ENCODE measurements at places on chromosomes 4 and X.

GRCh38 chrX:40307871-40308270 is 210.1 kb upstream of the BCOR start:
- no peak for DNase-seq

DNA sequence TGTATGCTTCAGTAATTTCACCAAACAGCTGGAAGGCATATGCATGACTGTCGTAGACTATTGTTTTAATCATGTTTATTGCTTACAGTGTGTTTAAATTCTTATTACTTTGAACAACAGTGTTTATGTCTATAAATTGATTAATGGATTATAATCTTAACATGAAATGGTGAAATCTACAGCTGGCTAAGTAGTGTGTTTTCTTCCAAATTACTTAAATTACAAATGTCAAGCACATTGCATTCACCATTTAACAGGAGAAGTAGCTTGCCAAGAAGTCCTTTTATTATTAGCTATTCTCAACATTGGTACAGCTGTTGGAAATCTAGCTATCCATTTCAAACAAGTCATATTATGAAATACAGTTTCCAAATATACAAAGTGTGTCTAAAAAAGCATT is 849.3 kb upstream of the PCDH10 start:
- no peak for DNase-seq

DNA sequence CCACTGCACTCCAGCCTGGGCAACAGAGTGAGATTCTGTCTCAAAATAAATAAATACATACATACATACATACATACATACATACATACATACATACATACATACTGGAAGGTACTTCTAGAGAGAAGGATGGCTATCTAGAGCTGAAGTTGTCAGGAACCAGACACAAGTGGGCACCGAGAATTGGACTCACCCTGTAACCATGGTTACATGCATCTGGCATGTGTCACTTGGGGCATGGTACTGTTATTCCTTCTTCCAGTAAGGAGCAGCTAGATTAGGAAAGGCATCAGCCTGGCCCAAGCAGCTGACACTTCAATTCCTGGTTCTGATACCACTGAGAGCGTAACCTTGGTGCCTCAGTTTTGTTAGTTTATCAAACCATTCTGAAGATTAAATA is 127.1 kb downstream of the SH3KBP1 start:
- DNase-seq, result no peak

- no peak for DNase-seq
Observed at GRCh38 chrX:119552508-119552907, 12.7 kb downstream of the STEEP1 start.

GRCh38 chr4:20456407-20456806 is 204.7 kb downstream of the SLIT2 start:
- DNase-seq, result no peak

DNA sequence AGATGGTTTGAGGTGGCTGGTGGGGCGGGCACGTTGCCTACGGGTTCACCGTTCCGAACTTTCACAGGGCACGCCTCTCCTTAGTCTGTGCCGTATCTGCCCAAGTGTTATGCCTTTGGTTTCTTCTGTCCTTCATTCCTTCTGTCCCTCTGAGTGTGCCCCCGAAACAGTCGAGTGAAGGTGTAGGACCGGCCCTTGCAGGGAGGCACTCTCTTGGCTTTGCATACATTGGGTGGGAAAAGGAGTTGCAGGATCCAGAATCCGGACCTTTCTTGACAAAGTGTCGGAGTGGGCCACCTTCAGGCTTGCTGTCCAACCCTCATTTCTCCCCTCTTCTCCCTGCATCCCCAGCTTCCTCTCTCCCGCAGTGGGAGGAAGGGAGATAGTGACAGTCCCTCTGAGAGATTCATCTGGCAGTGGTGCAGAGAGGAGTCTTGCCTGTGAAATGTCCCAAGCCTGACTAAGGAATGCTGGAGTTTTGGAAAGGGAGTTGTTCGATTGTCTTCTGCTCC is 569 bp downstream of the ARFIP1 start:
- no peak for DNase-seq

DNA sequence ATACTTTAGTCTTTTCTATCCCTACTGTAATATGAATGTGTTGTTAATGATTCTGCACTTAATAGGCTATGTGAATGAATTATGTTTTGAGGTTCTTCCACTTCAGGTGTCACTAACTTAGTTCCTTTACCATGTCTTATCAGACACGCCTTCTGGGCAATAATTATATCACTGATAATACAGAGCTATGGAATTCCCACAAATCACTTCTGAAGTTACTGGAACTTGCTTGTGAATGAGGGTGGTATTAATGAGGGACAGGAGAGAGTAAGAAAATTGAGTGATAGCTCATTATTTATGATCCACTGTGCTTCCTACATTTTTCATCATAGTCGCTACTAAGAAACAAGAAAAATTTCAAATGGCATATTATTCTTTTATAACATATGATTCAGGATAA is 130.0 kb downstream of the PDLIM5 start:
- no peak for DNase-seq

DNA sequence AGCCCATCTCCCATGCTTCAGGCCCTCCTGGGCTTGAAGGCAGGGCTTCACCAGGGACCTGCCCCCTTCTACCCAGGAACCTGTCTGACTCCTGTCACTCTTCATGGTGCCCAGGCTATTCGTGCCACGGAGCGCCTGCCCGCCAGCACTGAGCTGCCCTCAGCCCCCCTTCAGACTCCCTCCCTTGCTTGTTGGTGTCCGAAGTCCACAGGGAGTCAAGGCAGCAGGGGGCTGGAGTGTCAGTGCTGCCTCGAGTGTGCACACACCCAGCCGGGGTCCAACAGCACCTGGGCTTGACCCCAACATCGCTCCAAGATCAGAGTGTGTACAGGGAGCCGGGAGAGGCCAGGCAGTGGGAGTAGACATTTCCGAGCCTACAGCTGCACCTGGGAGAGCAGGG is 59.8 kb downstream of the TBCK start:
- DNase-seq, result no peak

DNA sequence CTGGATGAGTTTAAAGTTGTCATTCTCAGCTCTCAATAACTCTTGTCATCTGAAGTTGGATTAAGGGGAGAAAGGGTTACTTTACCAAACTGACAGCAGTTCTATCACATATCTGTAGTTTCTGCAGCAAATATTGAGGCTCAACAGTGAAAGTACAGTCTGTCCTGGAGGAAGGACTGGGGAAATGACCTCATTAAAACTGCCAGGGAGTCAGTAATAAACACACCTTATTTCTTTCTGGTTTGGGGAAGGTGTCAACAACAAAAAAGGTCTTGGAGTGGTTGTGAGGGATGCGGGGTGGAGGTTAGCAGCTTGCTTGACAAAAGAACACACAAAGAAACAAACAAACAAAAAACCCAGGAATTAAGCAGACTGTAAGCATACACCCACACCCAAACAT is 1418.0 kb downstream of the STIM2 start:
- DNase-seq, result no peak

DNA sequence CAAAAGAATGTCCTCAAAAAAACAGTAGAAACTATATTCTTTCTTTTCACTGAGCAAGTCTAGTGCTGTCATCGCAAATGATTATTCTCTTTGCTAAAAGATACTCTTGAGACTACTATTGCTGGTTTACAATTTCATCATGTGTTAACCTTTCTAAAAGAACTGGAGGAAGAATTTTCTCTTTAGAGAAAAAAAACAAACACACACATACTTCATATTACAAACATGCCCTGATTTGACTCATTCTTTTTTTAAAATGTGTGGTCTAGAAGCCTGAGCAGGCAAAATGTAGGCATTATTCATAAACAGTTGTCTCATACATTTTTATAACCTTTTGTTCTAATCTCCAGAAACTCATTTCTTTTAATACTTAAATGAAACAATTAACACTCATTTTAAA is 60.6 kb upstream of the FAT4 start:
- DNase-seq, result no peak

DNA sequence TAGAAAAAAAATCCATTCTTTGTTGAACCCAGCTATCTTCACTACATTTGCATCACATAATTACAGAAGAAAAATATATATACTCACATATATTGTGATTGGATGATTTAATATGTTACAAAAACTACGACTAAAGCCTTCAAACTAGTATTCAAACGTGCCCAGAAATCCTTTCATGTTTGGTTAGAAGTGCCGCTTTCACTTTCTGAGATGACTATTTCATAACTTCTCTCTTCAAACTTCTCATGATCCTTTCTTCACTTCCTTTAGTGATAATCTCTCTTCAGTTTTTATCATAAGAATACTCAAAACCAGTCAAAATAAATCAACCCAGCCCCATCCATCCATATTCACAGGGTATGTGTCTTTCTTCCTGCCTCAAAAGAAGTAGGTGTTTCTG is 50.8 kb upstream of the NAF1 start:
- DNase-seq, result no peak

GRCh38 chr4:69122476-69122875 is 26.2 kb downstream of the UGT2B7 start:
- no peak for DNase-seq

DNA sequence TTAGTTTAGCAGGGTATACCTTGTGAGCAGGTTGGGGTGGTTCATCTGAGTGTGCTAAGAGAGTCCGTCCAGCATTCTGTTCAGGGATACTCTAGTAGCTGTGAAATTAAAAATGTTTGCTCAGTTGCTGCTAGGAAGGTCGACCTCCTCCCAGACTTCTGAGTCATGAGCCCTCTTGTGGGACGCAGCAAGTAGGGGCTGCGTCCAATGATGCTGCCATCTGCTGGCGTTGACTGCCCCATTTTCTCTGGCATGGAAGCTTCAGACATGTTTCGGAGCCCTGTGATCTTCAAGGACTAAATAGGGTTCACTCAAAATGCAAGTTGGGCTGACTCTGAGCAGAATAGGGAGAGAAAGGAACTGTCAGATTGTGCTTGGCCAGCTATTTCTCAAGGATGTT is 201.0 kb upstream of the ARSJ start:
- peak; percentile 33 for DNase-seq

- DNase-seq, result no peak
Observed at GRCh38 chr4:108820492-108821350, 57.9 kb upstream of the ETNPPL start.

DNA sequence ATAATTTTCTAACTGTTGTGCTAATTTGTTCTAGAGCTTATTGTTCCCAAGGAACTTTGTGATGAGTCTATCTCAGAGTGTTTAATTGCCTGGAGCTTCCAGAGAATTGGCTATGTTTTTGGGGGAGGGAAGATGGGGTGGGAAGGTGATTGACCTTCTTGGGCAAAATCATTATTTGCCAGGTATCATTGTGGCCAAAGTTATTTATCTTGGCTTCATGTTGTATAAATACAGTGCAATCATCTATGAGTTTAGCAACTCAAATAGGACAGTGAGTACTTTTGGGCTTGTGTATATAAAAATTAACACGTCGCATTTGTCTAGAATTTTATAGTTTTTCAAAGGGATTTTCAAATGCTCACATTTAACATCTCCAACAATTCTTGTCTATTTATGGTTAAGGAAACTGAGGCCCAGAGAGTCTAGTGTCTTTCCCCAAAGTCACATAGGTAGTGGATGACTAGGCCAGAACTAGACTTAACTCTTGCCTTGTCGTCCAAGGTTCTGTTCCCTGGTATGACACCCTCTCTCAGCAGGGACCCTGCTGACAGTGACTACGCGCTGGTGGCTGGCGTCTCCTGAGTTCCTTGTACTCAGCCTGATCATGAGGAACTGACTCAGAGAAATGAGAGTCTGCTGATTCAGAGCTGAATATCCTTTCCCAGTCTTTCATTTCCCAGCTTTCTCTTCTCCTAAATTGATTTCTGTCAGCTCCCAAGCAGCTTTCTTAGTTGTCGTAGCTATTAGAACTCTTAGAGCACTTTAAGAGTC is 27.7 kb downstream of the FNIP2 start:
- no peak for DNase-seq

DNA sequence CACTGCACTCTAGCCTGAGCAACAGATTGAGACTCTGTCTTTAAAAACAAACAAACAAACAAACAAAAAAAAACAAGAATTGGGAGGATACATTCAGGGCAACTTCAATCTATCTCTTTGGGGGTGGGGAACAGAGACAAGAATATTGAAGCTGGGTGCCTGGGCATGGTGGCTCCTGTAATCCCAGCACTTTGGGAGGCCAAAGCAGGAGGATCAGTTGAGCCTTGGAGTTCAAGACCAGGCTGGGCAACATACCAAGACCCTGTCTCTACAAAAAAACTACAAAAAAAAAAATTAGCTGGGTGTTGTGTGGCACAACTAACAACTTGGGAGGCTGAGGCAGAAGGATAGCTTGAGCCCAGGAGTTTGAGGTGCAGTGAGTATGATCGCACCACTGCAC is 1.2 kb downstream of the LETM1 start:
- DNase-seq, result no peak

GRCh38 chr4:139734201-139734874 is 68.7 kb downstream of the MGST2 start:
- peak; percentile 37 for DNase-seq

GRCh38 chr4:139458999-139459398 is 5.1 kb downstream of the RAB33B start:
- DNase-seq, result no peak

GRCh38 chr4:62439051-62439450 is 1238.9 kb downstream of the ADGRL3 start:
- no peak for DNase-seq

DNA sequence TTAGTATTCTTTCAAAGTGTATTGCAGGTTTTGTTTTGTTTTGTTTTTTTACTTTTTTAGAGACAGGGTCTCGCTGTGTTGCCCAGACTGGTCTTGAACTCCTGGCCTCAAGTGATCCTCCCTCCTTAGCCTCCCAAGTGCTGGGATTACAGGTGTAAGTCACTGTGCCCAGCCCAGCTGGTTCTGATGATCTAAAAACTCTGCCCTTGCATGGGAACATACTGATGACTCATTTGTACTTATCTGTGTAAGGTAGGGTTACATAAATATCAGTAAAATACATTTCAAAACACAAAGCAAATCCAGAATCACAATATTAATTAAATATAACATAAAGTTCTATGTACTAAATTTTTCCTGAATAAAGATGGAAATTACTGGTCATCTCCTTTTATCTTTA is 7.4 kb upstream of the SLC9B1 start:
- no peak for DNase-seq

DNA sequence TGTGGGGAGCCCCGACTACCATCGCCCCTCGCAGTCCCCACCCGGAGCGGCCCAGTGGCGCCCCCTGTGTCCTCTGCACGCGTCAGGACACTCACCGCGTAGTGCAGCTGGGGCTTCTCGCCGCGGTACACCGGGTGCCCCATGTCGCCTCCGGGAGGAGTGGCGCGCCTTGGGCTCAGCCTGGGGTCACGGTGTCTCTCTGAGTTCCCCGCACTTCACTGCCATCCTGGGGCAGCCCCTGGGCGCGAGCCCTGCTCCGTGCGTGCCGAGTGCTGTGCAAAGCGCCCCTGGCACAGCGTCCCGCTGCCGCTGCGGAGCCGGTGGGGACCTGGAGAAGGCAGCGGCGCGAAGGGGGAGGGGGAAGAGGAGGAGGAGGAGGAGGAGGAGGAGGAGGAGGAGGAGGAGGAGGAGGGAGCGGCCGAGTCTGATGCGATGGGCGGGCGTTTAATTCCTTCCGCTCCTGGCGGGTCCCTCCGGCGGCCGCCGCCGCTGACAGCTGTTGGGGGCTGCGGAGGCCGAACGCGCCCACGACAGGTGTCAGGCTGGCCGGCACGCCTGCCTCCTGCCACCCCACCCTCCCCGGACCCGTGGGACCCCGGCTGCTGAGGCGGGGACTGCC is 134.3 kb downstream of the AMELX start:
- DNase-seq, result peak; percentile 72

Data from hematopoietic multipotent progenitor cell treated with erythropoietin and hydrocortisone succinate and interleukin-3 and kit ligand, for 6 days (in vitro differentiated cells).